CD4-positive, alpha-beta T cell treated with Interleukin-12 subunit alpha and Interleukin-12 subunit beta, for 1 hour (primary cell): ENCODE measurements at places on chromosomes 1 and 21.

DNA sequence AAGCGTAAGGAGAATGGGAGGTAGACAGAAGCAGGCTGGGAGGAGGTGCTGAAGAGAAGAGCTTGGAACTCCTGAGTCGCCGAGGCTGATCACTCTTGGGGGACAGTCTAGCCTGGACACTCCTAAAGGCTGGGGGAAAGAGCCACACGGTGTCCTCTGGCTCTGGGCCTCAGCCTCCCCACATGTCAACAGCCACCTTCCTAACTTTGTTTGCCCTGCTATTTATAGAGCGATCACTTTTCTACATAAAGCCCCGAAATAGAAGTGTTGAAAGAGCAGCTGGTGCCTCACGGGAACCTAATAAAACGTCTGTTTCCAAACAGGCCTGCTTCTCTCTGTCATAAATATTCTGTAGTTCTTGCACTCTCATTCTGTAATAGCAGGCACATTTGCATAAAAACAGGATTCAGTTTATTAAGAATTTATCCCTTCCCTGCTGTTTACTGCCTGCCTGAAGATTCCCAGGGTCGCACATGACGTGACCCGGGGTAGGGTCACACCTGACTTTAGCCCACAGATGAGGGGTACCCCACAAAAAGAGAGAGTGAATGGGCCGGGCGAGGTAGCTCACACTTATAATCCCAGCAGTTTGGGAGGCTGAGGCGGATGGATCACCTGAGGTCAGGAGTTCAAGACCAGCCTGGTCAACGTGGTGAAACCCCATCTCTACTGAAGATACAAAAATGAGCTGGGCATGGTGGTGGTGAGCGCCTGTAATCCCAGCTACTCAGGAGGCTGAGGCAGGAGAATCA, 212.5 kb downstream of the TOMM20 start:
- DNase-seq: no peak

- no peak for DNase-seq
Observed at GRCh38 chr1:229411434-229412055, 22.3 kb downstream of the ACTA1 start.

DNA sequence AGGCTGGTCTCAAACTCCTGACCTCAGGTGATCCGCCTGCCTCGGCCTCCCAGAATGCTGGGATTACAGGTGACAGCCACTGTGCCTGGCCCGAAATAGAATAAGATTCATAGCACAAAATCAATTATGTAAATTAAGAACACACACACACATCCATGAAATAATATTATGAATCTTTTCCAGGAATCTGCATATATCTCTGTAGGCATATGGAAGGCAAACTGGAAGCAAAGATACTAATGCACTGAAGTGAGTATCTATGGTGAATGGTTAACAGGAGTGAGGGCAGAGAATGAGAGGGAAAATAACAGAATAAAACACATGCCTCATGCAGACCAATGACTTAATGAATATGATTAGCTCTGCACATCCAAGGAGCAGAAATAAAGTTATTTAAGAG, 61.6 kb upstream of the ATP2B4 start:
- DNase-seq: no peak

DNA sequence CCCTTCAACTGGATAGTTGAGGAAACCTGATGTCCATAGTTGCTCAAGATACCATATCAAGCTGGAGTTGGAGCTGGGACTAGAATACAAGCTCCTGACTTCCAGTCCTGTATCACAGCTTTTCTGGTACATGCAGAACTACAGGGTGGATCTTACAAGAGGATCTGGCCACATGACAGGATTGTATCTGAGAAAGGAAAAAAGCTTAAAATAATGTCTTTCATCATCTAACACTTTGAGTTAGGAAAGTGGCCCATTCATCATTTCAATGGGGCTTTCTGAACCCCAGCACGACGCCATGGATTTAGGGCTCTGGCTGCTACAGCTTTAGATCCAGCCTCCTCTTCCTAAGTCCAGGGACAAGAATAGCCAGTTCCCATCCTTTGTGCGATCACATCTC, 46.9 kb downstream of the RASSF5 start:
- DNase-seq: no peak

- DNase-seq: no peak
Observed at GRCh38 chr1:197170538-197170937, 24.1 kb upstream of the ASPM start.

DNA sequence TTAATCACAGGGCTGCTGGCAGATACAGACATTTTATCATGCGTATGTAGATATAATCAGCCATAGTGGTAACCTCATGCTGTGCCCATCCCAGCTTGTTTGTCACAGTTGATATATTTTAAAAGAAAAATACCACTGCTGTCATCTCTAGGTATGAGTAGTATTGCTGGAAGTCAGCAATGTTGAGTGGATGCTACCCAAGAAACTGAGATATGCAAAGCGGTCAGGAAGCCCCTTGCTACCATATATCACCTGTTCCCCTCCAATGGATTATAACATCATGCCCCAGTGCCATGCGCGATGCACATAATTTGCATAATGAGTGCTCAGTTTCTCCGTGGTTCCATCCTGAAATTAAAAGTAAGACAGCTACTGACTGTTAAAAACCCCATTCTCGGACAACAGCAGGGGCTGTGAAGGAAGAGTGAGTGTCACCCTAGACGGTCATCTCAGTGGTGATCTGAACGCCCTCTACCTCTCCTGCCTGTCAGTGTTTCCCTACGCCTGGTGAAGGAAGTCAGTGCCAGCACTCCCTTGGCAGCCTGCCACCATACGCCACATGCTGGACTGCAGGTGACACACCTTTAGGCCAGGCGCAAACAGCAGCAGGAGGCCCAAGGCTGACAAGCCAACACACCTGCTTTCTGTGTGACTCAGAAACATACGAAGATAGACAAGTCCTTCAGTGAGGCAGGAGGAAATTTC, 2.7 kb downstream of the IL10RB start:
- peak; percentile 36 for DNase-seq

- no peak for DNase-seq
Observed at GRCh38 chr1:88537787-88538186, 146.3 kb upstream of the PKN2 start.

GRCh38 chr1:240337781-240338180, 246.1 kb downstream of the FMN2 start:
- no peak for DNase-seq

DNA sequence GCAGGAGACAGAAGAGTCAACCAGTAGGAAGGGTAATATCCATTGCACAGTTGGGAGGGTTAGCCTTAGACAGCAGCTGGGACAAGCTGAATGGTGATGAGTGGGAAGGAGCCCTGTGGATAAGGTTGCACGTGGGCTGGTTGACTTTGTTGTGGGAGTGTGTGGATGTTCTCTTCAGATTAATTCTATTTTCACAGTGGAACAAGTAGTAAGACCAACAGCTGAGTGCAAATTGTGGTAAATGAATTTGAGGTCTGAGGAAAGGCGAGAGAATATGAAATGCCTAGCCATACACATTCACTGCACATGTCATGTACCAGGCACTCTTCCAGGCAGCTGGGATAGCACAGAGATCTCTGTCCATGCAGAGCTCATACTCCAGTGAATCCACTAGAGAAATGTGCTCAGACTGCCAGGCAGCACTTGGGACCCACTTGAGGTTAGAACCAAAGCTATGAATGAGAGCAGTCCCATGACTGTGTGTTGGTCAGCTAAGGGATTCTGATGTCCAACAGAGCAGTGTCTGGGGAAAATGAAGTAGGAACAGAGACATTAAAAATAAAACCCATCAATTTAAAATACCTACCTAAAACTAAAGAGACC, 25.2 kb upstream of the VTCN1 start:
- no peak for DNase-seq

- no peak for DNase-seq
Observed at GRCh38 chr1:162128693-162129356, 59.3 kb downstream of the NOS1AP start.

DNA sequence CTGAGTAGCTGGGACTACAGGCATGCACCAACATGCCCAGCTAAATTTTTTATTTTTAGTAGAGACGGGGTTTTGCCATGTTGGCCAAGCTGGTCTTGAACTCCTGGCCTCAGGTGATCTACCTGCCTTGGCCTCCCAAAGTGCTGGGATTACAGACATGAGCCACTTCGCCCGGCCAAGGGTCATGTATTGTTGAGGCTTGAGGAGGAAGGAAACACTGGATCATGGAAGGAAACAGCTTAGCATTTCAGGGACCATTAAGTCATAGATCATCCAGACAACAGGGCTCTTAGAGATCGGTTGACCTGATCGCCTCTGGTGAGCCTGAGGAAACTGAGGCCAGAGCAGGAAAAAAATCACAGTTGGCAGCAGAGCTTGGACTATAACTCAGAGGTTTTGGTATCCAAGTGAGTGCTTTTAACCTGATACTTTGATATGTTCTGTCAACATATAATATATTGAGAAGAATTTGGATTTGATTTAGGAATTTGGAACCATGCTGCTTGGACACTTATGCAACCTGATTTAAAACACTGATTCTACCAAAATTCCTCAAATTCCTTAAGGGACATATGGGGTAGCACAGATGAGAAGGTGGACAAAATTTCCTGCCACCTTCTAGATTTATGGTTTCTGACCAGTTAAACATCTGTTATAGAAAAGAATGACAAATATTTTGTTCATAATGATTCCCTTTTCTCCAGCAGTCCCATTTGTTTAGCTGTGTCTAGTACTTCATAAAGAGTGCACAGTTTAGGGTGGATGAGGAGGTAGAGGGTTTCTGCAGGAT, 13.1 kb upstream of the BMP8A start:
- no peak for DNase-seq
